AML-193 (cell line): ENCODE measurements at places on chromosomes 12 and 14.
A peak's percentile ranks its signal among the peaks of the same experiment; 100 is the strongest.

DNA sequence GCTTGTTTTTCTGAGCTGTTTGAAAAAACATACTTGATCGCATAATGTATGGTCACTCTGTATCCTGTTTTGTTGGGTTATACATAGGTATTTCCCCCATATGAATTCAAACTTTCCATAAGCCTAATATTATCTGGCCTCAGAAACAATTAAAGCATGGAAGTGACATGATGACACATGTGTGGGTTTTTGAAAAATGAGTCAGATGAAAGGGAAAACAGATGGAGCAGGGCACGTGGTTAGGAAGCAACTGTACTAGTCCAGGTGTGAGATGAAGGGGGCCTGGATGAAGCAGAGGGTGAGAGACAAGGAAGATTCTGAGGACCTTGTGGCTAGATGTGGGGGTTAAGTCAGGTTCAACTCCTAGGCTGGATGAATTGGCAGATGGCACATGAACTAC lies 92.7 kb upstream of the DNM1L start:
- peak; percentile 27 for DNase-seq

DNA sequence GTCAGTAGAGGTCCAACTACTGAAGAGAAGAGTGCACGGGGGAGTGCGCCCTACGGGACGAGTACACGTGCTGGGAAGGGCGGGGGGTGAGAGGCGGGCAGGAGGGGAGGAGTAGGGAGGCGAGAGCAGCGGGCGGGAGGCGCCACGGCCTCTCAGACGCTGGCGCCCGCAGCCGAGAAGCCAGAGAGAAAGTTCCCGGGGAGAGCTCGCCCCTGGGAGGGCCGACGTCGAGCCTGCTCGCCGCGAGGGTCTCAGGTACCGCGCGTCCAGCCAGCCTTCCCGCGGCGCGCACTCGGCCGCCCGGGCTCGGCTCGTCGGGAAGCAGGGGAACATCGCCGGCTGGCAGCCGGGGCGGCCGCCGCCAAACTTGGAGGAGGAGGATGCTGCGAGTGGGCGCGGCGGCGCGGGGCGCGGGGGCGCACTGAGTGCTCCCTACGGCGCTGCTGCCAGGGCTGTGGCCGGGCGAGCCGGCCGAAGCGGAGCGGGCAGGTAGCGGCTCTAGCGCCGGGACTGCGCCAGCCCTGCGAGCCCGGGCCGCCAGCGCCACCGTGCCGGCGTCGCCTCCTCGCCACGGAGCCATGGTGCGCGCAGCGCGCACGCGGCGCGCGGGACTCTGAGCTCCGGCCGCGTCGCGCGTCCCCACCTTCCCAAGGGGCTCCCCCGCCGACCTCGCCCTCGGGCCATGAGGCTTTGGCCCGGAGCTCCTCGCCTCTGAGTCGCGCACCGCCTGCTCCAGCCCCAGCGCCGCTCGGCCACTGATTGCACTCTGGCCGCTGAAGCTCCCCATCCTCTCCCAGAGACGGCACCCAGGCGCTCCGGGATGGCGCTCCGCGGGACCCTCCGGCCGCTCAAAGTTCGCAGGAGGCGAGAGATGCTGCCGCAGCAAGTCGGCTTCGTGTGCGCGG lies at the start of gene SLC24A4:
Gene SLC24A4, plus strand, starts transcription at position 155 of the 905 bp plus-strand sequence. Its CDS starts 666 bp downstream, at position 821.
- DNase-seq, result no peak

- peak; percentile 40 for DNase-seq
Measured at GRCh38 chr12:54360717-54361456, 3.4 kb downstream of the GPR84 start.

DNA sequence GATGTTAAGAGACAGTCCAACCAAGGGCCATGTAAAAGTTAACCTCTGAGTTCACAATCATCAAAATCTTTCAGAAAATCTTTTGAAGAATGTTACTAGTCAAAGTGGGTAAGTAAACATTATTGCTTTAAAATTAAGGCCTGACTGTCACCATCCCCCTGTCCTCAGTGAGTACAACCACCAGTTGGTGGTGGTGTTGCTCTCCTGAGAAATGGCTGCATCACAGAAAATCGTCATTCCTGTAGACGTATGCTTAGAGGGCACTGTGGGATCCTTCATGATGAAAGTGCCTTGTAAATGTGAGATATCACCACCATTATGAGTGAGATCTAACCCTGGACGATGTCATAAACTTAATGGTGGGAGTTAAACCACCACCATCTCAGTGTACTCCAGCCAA lies 451.2 kb downstream of the RPS29 start:
- no peak for DNase-seq

DNA sequence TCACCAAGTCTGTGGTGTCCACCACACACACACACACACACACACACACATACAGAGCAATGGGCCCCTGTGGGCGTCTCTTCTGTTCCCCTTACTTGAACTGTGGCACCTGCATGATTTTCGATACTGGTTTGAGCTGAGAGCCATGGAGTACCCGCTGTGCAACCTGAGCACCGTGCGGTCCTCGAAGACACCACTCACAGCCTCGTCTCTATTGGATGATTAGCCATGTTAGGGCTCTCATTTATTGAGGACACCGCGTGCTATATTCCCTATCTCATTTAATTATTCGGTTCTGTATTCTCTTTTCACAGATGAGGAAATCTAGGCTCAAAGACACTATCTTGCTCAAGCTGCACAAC lies 623 bp upstream of the C14orf132 start:
- no peak for DNase-seq

- no peak for DNase-seq
Measured at GRCh38 chr12:83322809-83323208, 636.1 kb downstream of the TMTC2 start.

GRCh38 chr12:127334912-127335644 lies 931.9 kb upstream of the TMEM132C start:
- no peak for DNase-seq

DNA sequence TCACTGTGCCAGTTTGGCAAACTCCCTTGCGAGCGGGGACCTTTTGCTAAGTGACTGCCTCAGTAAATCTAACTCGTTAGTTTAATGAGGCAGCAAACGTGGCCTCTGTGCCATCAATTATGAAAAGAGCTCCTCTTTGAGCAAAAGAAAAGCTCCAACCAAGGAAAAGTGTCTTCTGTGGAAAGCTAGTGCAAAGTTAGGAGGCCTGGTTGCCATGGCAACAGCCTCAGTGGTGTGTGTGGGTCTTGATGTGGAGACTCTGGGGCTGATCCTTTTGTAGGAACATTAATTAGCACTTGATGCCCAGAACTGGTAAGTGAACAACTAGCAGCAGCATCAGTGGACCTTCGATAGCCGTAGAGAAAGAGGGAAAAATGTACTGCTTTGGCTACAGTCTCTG lies 145.7 kb downstream of the CHST11 start:
- DNase-seq, result no peak

- DNase-seq, result no peak
Measured at GRCh38 chr12:110182281-110182680, 58.1 kb downstream of the IFT81 start.

DNA sequence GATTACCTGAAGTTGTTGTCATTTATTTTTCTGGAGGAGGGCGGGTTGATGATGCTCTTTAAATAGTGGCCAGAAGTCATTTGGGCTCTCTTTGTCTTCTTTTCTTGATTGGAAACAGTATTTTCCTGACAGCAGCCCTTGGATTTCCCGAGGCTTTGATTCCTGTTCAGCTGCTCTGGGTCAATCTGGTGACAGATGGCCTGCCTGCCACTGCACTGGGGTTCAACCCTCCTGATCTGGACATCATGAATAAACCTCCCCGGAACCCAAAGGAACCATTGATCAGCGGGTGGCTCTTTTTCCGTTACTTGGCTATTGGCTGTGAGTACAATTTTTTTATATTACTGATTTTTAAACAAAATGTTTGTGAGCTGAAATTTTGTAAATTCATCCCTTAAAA lies 60.4 kb downstream of the ANAPC7 start:
- DNase-seq, result no peak

DNA sequence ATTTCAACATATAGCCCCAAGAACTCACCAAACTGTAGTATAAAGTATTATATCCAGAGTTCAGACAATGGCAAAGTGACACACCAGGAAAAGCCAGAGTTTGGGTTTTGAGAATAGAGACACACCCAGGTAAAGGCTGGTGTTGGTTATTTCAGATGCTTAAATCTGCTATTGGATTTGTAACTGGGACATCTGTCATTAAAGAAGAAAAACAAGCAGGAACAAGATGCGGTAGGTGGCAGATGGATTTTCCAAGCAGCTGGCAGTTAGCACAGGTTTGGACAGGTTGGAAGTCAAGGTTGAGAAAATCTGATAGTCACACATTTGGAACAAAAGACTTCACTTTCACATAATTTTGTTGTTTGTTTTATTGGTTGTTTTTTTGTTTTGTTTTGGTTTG lies 14.4 kb upstream of the CDK17 start:
- DNase-seq, result no peak

GRCh38 chr12:95815632-95816212 lies 25.2 kb upstream of the NTN4 start:
- DNase-seq, result peak; percentile 46
